Activated naive CD4-positive, alpha-beta T cell treated with anti-CD3 and anti-CD28 coated beads, Interleukin-2, amount 50 U/mL, for 16 hours (primary cell): ENCODE measurements at places on chromosomes 6 and 20.

DNA sequence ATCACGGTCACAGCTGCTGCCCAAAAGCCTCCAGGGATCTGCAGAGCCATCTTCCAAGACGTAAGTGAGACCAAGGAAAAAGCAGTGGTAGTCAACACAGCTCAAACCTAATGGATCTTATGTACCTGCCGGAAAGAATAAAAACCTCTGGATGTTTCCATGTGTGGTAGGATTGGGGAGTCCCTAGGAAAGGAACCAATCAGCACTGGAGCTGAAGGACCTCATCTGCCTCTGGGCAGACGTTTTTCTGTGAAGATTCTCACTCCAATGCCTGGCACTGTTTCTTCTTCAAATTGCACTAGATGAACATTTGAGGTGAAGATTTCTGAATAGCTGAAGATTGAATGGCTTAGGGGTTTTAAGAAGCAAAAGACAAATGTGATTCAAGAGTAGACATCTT lies at the start of gene HLA-DQB2:
TSS of gene HLA-DQB2 (minus strand) at position 112 of the 400 bp plus-strand sequence. CDS start at position 50, 62 bp downstream.
- no peak for DNase-seq

GRCh38 chr6:45555981-45556771 lies 178.4 kb upstream of the SUPT3H start:
- DNase-seq, result no peak

DNA sequence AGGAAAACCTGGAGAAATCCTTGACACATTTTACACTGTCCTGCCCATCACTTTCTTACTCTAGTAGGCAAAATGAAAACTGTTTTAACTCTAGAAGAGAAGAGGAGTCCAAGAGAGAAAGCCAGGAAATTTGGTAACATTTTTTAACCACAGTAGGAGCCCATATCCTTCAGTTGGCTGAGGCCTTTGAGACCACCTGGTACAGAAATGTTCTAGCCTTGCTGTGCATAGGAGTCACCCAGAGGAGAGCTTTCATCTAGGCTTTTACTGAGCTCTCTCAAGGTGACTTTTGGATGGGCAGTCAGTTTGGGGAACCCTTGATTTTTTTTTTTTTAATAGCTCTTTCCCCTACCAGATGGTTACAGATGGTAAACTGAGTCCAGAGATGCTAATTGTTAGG lies 25.0 kb downstream of the LRRN4 start:
- no peak for DNase-seq

- no peak for DNase-seq
Measured at GRCh38 chr6:105898286-105898685, 187.8 kb upstream of the PRDM1 start.

GRCh38 chr6:15930207-15930606 lies 198.7 kb upstream of the MYLIP start:
- DNase-seq, result no peak

- no peak for DNase-seq
Measured at GRCh38 chr6:124798942-124799496, 163.2 kb upstream of the RNF217 start.

- DNase-seq, result no peak
Measured at GRCh38 chr6:49513153-49513989, 13.6 kb downstream of the GLYATL3 start.

DNA sequence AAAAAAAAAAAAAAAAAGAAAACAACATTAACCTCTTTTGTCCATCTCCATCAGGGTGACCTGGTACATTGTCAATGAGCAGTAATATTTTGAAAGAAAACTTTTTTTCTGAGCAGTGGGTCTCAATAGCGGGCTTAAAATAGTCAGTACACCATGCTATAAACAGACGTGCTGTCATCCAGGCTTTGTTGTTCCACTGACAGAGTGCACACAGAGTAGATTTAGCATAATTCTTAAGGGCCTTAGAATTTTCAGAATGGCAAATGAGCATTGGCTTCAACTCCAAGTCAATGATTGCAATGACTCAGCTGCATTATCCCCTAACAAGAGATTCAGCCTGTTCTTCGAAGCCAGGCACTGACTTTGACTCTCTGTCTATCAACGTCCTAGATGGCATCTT lies 35.6 kb downstream of the MAP7 start:
- no peak for DNase-seq

DNA sequence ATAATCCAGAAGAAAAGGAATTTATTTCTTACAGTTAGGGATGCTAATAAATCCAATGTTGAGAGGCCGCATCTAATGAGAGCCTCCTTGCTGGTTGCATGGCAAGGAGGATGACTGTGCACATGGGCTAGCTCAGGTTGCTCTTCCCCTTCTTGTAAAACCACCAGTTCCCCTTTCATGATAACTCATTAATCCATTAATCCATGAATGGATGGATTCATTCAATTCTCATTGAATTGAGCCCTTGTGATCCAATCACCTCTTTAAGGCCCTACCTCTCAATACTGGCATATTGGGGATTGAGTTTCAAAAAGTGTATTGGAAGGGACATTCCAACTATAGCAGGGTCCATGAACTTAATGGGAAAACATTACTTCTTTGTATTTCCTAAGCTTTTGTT lies 149.5 kb downstream of the BMP2 start:
- no peak for DNase-seq

- DNase-seq, result no peak
Measured at GRCh38 chr6:109229536-109229935, 134.2 kb downstream of the CEP57L1 start.

GRCh38 chr6:24897186-24897585 lies 38.6 kb downstream of the RIPOR2 start:
- DNase-seq, result no peak

DNA sequence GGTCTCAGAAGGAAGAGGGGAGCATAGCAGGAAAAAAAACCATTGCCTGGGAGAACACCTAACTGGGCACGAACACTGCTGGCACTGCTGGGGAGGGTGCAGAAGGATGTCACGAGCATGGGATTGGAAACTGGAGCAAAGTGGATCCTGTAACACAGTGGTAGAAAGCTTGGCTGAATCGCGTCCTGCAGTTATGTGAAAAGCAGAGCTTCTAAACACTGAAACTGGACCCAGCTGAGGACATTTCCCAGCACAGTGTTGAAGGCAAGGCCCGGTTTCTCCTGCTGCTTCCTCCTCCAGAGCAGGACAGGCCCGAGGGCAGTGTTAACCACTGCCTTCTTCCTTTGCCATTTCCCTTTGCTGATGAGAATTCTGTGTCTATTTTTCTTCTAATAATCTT lies 6.7 kb downstream of the APMAP start:
- no peak for DNase-seq

DNA sequence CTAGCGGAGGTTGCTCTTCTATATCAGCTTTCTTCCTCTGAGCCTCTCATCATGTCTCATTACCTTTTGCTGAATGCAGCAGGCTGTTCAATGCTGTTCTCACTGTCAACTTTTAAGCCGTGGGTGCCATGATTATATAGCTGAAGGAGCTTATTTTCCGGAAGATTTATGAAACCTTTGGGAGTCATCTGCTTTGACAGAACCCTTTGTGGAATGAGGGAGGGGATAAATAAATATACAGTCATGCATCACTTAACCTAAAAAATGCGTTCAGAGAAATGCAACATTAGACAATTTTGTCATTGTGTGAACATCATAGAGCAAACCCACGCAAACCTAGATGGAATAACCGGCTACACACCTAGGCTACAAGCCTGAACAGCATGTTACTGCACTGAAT lies 102.2 kb upstream of the AKAP12 start:
- DNase-seq, result no peak

GRCh38 chr6:16002332-16003196 lies 126.3 kb upstream of the MYLIP start:
- DNase-seq, result no peak

GRCh38 chr6:140908505-140908904 lies 1224.2 kb upstream of the GJE1 start:
- no peak for DNase-seq

DNA sequence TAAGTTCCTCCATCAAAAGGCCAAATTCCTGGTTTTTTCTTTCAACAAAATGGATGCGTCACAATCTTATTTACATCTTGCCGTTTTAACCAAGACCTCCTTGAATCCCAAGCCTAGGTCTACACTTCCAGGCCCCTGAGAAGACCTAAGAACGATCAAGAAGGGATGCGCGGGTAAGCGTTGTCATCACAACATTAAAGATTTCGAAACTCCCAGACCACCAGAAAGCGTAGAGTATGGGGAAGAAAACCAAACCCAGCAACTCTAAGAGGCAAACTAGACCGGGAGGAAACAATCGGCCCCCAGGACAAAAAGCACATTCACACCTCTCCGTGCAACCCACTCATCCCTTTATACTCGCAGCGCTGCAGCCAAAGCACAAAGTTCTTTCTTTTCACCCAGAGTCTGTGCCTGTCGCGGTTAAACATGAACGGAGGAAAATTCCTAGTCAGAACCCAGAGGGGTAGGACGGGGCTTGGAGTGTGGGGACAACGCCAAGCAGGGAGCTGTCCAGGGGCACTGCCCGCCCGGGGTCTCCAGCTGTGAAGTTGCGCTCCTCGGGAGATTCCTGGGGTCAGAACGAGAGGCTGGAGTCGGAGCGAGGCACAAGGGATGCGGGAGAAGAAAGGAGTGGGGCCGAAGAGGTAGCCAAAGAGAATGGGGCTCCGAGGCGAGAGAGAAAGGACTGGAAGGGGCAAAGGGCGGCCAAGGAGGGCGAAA lies 725 bp downstream of the OSER1 start:
- DNase-seq, result peak; percentile 20

DNA sequence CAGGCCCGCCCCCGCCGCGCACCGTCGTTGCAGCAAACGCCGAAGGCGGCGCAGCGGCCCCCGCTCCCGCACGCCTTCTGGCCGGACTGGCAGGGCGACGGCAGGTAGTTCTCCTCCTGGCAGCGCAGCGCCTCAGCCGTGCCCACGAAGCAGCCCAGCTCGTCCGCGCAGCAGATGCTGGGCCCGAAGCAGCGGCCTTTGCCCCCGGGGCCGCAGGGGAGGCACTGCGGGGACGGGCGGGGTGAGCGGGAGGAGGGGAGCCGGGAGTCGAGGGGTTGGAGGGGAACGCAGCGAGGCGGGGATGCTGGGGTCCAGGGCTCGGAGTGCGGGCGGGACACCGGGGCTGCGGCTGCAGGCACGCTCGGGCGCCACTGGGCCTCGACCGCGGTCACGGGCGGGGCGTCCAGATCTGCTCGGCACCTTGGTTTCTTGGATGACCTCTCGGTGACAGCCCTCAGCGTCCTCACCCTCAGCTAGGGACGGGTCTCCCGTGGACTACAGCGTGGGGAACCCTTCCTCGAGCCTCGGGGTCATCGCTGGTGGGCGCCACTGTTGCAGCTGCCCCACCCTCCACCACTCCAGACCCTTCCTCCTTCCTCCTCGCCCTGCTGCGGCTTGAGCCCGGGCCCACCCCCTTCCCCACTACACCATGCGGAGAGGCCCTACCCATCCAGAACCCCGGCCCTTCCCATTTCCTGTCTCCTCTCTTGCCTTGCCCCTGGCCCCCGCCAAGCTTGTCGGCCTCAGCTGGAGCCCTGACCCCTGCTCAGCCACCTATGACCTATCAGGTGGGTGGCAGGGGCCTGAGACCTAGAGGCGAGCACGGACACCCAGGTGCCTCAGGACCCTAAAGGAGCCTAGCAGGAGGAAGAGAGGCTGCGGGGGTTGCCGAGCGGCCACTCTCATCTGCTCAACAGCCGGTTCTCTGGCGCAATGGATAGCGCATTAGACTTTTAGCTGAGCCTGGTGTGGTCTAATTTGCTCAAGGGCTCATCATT lies 1.3 kb downstream of the AVP start:
- no peak for DNase-seq

GRCh38 chr6:30101444-30102413 lies 11.2 kb downstream of the TRIM31 start:
- DNase-seq, result peak; percentile 68

DNA sequence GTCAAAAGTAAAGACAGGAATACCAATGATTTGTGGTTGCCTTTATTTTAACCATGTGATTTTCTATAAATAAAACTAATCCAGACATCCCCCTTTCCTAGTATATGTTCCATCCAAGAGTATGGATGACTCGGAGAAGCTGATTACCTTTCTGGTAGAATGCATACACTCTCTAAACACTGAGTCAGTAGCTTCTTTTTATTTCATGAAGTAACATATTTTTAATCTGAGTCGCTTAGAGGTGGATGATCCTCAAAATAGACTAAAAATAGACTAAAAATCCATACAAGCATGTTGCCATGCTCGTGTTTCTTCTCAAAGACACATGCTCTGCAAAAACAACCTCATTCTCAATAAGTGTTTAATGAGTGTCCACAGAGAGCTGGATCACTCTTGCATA lies 263.7 kb downstream of the COL12A1 start:
- no peak for DNase-seq

GRCh38 chr6:20718705-20719653 lies 184.7 kb downstream of the CDKAL1 start:
- DNase-seq, result no peak

GRCh38 chr6:92906385-92906784 lies 513.0 kb downstream of the EPHA7 start:
- no peak for DNase-seq

DNA sequence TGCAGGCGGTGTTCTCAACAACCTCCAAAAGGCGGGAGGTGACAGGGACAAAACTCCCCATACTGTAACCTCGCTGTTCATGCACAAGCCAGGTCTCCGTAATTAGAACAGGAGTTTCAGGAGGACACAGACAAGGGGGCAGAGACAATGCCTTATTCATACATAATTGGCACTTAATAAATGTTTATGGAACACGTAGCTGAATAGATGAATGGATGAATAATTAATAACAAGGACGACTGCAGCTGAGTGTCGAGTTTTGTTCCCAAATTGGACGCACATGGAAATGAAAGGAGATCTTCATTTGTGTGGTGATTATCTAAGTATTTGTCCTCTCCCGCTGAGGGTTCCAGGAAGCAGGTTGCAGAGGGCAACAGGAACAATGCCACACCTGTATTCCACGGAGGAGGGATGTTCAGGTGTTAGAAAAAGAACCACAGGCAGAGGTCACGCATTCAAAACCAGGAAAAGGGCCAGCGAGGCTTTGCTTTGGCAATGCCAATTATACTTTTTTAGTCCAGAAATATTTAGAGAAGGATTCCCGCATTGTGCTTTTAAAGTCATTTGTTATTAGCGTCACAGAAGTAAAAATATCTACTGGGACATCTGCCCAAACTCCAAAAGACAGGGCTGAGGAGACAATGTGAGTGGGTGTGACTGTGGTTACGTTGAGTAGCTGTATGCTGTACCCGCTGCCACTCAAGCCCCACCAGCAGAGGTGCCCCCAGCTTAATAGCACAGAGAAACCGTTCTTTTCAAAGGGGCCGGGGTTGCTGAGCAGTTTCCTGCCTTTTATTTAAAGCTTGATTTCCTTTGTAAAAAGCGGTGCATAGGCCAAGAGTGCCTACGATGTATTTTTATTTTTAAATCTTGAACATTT lies 123.3 kb downstream of the PXDC1 start:
- no peak for DNase-seq

- no peak for DNase-seq
Measured at GRCh38 chr20:46289432-46289831, 18.9 kb downstream of the CDH22 start.
